Aortic smooth muscle cell (primary cell): ENCODE measurements at places on chromosomes 2 and 18. TPM values are rescaled to one million over a fixed set of nuclear protein-coding genes. Genes with fewer than 3 reads are reported as not detected.

Gene LIPG
- total RNA-seq, result 0.40 and 2.4 TPM in 2 replicates

Gene SCN9A
- total RNA-seq, result 0.40 and 0.56 TPM in 2 replicates

Gene CAPN14
- total RNA-seq, result 0.12 and 0.26 TPM in 2 replicates

Gene FBXO15
- total RNA-seq, result 0.12 and 0.26 TPM in 2 replicates

Gene COL5A2
- 313 and 403 TPM in 2 replicates for total RNA-seq

Gene DSG4
- total RNA-seq, result not detected in 2 replicates

Gene UGT1A3
- total RNA-seq, result not detected in 2 replicates

Gene SLC5A7
- not detected in 2 replicates for total RNA-seq

Gene TUBB6
- 471 and 805 TPM in 2 replicates for total RNA-seq

Gene NT5DC4
- total RNA-seq, result not detected in 2 replicates

Gene TSPYL6
- total RNA-seq, result not detected in 2 replicates

Gene C2orf92
- total RNA-seq, result 1.6 and 2.1 TPM in 2 replicates

Gene GPR45
- total RNA-seq, result not detected in 2 replicates

Gene SSB
- total RNA-seq, result 102 TPM in 2 replicates

Gene CNTNAP5
- total RNA-seq, result not detected in 2 replicates

Gene TAF4B
- total RNA-seq, result 1.2 and 2.5 TPM in 2 replicates

Gene HNMT
- total RNA-seq, result 83.2 and 90.6 TPM in 2 replicates

Gene PTPRM
- total RNA-seq, result 74.4 and 100 TPM in 2 replicates

Gene METTL5
- 48.6 and 60.9 TPM in 2 replicates for total RNA-seq

Gene PLCL1
- 18.6 and 40.2 TPM in 2 replicates for total RNA-seq

Gene SEPTIN10
- 146 and 176 TPM in 2 replicates for total RNA-seq

Gene IL36A
- not detected in 2 replicates for total RNA-seq

Gene DNAJC5G
- total RNA-seq, result not detected in 2 replicates

Gene NCKAP5
- total RNA-seq, result 0.66 and 1.2 TPM in 2 replicates

Gene EDAR
- total RNA-seq, result not detected in 2 replicates

Gene NTSR2
- total RNA-seq, result not detected in 2 replicates

Gene LRRC30
- not detected in 2 replicates for total RNA-seq

Gene HOXD3
- total RNA-seq, result not detected in 2 replicates

Gene OTOF
- not detected in 2 replicates for total RNA-seq

Gene ANTXR1
- 86.4 and 170 TPM in 2 replicates for total RNA-seq

Gene CYBRD1
- 250 and 347 TPM in 2 replicates for total RNA-seq

Gene FTCDNL1
- 0.37 and 0.53 TPM in 2 replicates for total RNA-seq

Gene MAIP1
- total RNA-seq, result 14.3 and 16.5 TPM in 2 replicates

Gene DSG1
- not detected in 2 replicates for total RNA-seq

Gene EFEMP1
- total RNA-seq, result 1,165 and 1,581 TPM in 2 replicates

Gene SGO2
- 6.0 and 10.0 TPM in 2 replicates for total RNA-seq

Gene AKAIN1
- not detected in 2 replicates for total RNA-seq

Gene ROCK2
- 50.3 and 63.7 TPM in 2 replicates for total RNA-seq

Gene TACR1
- total RNA-seq, result not detected in 2 replicates

Gene PRKAG3
- 0.40 and 1.9 TPM in 2 replicates for total RNA-seq

Gene TIMM21
- total RNA-seq, result 26.9 and 39.2 TPM in 2 replicates

Gene KIF5C
- total RNA-seq, result 0.06 and 0.13 TPM in 2 replicates

Gene CFC1
- total RNA-seq, result not detected in 2 replicates

Gene MDH1B
- total RNA-seq, result 1.3 and 1.7 TPM in 2 replicates

Gene LCLAT1
- total RNA-seq, result 11.2 and 15.3 TPM in 2 replicates
